ENCODE measurements at places on chromosomes 3 and 15.

DNA sequence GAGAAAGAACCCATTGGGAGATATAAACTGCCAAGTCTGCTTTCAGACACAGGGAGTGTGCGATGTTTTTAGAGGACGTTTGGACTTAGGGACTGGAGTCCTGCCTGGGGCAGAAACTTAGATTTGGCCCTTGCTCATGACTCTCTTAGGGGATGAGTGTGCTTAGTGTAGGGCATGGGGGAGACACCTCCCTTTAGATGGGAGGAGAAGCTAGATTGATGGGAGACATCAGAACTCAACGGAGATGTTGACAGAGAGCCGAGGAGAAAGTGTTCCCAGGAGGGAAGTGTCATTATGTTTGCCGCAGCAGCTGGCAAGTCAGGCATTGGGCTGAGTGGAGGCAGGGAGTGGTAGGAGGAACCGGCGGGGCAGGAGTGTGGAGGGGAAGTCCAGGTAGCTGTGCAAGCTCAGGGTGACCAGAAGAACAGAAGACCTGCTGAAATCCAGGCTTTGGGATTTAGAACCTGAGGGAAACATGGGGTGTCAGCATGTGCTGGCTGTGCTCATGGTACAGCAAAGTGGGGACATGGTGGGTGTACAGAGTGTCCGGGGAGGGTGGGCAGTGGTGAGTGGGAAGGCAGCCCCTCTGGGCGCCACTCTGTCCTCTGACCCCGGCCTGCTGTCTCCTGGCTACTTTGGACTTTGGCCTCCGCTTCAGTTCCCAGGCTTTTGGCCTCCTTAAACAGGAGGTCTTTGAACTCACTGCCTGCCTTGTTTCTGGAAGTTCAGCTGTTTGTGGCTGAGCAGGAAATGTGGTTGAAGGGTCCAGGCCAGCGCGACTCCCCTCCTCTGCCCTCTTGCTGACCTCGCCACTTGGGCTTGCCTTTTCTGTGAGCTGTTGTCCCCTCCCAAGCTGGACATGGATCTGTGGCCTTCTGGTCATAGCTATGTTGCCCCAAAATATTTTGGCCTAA is 324.0 kb upstream of the LRRFIP2 start:
- no peak for DNase-seq

- DNase-seq = no peak
Measured at GRCh38 chr3:61573441-61573840, 12.1 kb downstream of the PTPRG start.

GRCh38 chr3:15805756-15806266 is 8.0 kb upstream of the ANKRD28 start:
- no peak for DNase-seq

DNA sequence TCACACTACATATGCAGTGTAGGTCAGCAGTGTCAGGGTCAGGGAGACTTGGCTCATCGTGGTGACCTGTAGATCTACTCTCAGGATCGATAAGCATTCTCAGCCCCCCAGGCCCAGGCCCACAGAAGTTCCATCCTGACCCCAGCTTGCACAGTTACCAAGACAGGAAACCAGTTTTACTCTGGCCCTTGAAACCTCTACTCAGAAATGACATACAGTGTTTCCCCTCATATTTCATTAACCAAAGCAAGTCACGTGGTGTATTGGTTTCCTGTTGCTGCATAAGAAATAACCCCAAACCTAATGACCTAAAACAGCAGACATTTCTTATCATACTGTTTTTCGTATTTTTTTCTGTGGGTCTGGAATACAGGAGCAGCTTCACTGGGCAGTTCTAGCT is 242.2 kb downstream of the SLCO3A1 start:
- no peak for DNase-seq

- no peak for DNase-seq
Measured at GRCh38 chr15:65369651-65370050, 8.2 kb downstream of the IGDCC3 start.

GRCh38 chr3:37899101-37899707 is 37.5 kb downstream of the CTDSPL start:
- no peak for DNase-seq

- no peak for DNase-seq
Measured at GRCh38 chr15:34883042-34883441, 86.5 kb downstream of the AQR start.

- no peak for DNase-seq
Measured at GRCh38 chr3:67017211-67017610, 19.1 kb downstream of the KBTBD8 start.

DNA sequence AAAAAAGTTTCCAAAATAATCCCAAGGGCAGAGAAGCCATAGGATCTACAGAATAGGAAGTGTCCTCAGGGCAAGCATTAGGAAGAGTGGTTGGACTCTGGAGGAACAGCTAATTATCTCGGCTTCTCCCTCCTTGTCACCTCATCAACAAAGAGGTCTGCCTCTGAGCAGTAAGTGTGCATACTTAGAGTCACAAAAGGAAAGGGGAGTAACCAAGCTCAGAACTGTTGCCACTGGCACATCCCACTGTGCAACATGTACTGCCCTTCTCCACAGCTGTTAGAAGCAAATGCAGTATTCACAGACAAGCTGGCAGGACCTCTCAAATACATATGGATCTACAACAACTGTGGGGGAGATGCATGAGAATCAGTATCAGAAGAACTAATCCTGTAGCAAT is 31.5 kb downstream of the NGLY1 start:
- DNase-seq = peak; percentile 54

DNA sequence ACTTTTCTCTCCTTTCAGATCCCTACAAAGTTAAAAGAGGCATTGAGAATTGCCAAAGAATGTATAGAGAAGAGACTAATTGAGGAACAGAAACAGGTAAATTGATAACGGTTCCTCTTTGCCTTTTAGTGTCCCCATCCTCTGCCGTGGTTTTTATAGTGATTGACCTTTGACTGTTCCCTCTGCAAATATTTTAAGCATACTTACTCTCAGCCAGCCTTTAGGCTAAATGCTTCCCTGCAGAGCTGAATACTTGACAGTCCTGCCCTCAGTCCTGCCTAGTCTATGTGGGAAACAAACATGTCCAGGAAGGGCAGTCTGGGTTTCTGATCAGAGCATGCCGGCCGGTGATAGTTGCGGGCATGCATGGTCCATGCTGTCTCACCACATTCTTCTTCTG is 24.7 kb downstream of the PDHB start:
- no peak for DNase-seq

- DNase-seq = no peak
Measured at GRCh38 chr3:113263020-113263419, 51.7 kb downstream of the BOC start.

Data from neural progenitor cell (in vitro differentiated cells).